ENCODE measurements at places on chromosomes 4 and X.

- no peak for DNase-seq
These were observed 250.4 kb downstream of the ADAMTS3 start for GRCh38 chr4:72318421-72319170.

DNA sequence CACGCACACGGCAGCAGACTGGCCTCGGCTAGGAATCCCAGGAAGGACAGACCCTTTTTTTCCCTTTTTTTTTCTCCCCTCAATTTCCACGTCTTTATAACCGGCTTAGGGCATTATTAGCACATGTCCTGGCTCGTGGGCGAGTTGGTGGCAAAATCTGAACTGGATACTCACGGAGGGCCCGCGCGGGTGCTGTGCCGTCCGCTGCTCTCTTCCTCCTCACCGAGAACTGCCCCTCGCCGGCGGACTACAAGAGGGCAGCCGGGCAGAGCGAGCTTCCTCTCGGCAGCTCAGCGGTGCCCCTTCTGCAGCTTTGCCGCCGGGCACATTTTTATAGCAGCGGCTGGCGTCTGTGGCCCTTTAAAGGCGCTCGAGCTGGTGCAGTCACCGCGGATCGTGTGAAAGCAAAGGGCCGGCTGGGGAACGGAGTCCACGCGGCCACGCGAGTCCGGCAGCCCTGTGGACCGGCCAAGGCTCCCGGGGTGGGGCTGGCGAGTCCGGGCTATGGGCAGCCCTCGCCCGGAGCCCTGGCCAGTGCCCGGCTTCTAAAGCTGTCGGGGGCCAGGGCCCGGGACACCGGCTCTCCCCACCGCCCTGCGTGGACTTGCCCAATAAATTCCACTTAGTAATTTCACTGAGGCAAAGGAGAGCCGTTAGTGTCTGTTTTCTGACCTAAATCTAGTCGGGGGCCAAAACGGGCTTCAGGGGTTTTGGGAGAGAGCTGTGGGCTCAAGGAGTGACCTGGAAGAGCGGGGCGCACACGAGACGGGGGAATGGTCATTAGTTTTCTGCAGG, 1.3 kb upstream of the CITED1 start:
- DNase-seq = peak; percentile 0

DNA sequence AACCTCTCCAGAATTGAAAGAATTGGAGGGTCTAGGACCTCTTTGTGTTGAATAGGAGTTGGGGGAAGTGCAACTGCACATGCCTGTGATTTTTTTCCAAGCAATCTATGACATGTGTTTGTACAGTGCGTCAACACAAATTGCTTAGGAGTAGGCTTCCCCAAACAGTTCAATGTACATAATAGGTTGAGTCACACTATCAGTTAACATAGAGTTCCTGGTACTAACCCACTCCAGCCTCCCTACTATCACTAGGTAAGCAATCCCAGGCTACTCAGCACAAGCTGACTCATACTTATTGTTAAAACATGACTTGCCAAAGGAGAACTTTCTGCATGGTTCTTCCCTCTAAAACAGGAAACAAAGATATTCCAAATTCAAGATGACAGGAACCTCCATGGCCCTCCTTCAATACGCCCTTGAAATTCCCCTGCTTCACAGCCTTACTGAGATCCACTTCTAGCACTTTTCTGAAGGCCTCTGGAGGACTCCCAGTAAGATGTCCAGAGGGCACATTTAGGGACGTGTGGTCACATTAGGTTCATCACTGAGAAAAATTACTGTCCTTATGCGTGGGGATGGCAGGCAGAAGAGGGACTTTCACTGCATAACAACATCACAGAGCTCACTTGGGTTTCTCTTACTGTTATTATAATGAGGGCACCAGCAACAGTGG, 8.4 kb upstream of the VSIG1 start:
- no peak for DNase-seq

DNA sequence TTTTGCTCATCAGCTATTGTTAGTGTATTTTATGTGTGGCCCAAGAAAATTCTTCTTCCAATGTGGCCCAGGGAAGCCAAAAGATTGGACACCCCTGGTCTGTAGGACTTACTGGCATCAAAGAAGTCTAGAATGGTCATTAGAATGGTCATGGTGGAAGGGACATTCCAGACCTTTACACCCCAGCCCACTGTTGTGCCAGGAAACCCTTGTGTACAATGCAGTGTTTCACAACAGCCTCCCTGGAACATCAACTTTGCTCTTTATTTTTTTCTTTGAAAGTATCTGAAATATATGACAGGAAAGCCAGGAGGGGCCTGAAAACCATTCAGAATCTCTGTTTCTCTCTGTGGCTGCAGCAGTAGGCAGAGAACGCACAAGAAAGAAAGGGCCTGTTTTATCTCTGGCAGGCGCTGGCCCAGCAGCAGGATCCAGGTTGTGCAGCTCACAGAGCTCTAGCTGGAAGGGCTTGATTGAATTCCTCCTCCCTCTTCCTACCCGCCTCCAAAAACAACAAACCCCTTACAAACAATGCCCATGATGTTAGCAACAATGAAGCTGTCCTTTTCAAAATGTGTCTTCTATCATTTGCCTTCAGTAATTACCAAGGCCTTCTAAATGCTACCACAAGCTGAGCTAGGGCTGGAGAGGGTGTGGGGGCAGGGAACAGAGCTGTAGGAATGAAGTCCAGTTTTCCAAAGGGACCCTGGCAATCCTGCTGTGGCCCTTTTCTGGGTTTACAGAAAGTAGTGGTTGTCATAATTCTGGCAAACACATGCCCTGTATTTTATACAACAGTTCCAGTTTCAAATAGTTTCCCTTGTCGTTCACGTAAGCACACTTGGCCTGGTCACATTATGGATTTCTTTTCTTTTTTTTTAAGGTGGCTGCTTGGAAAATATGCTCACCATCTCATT, 32.3 kb upstream of the TFDP3 start:
- no peak for DNase-seq

- DNase-seq = peak; percentile 62
These were observed 17.5 kb downstream of the DOK7 start for GRCh38 chr4:3480528-3481112.

- DNase-seq = no peak
These were observed 174.5 kb upstream of the C1QTNF7 start for GRCh38 chr4:15253349-15253748.

DNA sequence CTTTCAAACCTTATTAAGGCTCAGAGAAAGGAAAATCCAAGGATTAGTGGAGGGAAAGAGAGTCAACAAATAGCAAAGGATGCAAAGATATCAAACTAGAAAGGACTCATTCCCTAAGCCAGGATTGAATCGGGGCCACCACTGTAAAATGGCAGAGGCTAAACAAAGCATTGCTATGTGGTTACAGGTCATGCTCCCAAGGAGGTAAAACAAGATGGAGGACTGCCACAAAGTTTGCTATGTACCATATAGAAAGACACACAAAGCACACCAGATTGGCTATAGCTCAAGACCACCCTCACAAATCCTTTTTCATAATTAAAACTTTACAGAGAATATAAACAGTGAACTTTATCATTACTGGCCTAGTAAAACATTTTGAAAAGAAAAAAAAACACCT, 25.9 kb upstream of the PASD1 start:
- DNase-seq = no peak

- no peak for DNase-seq
These were observed 228.8 kb upstream of the PGRMC2 start for GRCh38 chr4:128516301-128516969.

- no peak for DNase-seq
These were observed 321.2 kb upstream of the SPOCK3 start for GRCh38 chr4:167555338-167556022.

DNA sequence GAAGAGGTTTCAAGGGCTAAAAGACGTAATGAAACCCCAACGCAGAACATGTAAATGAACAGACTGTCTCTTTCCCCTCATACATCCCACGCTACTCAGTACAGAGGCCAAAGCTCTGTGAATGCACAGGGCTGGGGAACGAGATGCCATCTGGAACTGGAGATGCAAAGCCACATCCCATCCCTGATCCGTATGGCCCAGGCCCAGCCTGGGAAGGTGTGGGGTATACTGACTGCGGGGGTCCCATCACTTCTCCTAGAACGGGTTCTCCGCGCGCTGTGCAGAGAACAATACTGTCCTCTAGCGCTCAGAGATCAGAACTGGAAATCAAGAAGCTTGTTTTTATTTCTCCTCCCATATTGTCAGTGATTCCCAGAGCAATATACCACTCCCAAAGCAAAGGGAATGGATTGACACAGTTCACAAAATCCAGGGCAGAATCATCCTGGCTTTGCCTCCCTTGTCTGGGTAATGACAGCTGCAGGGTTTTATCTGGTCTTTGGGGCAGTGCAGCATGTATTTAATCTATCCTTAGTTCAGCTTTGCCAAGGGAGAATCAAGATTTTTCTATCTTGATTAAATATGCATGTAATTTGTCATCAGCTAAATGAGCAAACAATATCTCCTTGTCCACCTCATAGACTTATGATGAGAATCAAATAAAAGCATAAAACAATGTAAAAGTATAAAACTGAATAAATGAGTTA, 47.3 kb upstream of the TLR3 start:
- no peak for DNase-seq

- no peak for DNase-seq
These were observed 904 bp downstream of the F11 start for GRCh38 chr4:186266729-186267456.

DNA sequence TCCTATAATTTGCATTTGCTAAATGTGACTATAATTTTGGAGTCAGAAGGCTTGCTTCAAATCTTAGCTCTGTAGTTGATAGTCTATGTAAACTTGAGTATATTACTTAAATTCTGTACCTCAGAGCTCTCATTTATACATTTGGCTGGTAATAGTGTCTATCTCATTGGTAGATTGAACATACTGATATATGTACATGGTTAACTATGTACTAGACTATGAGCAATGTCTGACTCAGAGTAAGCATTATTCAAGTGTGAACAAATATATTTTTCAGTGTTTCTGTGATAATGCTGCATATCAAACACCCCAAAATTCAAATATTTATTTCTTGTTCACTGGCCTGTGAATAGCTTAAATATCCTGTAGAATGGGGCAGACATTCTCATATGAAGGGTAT, 1568.9 kb upstream of the PABPC4L start:
- DNase-seq = no peak

GRCh38 chr4:137514406-137515111, 17.7 kb downstream of the PCDH18 start:
- DNase-seq = no peak

DNA sequence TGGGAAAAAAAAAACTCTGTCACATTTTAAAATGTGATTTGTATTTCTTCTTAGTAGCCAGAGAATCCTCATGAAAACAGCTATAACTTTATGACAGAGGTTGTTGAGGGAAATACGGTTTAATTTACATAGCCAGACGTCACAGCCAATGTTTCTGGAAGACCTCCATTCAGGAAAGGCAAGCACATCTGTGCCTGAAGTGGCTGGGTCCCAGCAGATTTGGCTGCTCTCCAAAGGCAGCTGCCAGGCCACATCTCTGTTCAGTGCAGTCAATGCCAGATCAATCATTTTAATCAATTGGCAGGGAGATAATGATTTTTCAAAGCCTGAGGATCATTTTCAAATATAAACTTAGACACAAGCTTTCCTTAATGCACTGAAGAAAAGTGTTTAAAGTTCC, 86.5 kb upstream of the ZIC3 start:
- DNase-seq = no peak

DNA sequence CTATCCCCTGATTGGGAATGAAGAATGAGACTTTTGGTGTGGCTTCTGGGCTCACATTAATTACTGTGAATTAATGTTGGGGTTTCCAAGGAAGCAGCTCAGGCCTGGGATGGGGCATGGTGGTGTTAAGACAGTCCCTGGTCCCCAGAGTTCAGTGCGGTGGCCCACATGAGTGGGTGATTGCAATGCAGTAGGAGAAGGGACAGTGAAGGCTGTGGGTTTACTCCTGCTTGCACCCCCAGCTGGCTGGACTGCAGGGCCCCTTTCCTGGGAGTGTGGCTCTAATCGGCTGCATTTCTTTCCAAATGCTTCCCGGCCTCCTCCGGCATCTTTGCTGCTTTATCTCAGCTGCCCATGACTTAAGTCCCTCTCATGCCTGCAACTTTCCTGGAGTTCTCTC, 28.2 kb upstream of the GPR78 start:
- no peak for DNase-seq
